ENCODE measurements at places on chromosomes 1 and 21.

GRCh38 chr21:29777160-29777559, 162.6 kb downstream of the GRIK1 start:
- no peak for DNase-seq

GRCh38 chr1:246214708-246215509, 292.2 kb downstream of the SMYD3 start:
- DNase-seq: no peak

- peak; percentile 84 for DNase-seq
Measured at GRCh38 chr1:53740621-53741105, 1.7 kb upstream of the GLIS1 start.

- DNase-seq: no peak
Measured at GRCh38 chr1:11388617-11389016, 90.3 kb upstream of the DISP3 start.

DNA sequence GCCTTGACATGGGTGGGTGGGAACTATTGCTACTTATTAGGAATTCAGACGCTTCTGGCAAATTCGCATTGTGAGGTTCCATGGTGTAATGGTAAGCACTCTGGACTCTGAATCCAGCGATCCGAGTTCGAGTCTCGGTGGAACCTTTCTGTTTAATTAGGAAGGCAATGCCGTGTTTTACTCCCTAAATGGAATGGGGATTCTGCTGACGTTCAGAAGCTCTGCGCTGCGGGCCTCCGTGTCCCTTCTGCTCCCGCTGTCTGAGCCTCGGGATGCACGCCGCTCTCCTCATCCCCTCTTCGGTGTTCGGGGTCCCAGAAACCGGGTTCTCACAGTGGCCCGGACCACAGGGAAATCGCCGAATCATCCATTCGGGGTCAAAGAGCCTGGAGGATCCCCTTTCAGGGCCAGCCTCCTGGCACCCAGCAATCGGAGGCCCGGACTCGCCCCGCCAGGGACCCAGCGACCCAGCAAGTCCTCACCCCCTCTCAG, 280.3 kb downstream of the FAM72C start:
- DNase-seq: no peak

DNA sequence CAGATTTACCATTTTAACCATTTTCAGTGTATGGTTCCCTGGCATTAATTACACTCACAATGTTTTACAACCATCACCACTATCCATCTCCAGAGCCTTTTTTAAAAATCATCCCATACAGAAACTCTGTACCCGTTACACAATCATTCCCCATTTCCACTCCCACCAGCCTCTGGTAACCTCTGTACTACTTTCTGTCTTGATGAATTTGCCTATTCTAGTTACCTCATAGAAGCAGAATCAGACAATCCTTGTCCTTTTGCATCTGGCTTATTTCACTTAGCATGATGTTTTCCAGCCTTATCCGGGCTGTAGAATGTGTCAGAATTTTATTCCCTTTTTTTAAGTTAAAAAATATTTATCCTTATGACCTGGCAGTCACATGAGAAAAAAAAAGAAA, 33.0 kb downstream of the PGM1 start:
- DNase-seq: no peak

DNA sequence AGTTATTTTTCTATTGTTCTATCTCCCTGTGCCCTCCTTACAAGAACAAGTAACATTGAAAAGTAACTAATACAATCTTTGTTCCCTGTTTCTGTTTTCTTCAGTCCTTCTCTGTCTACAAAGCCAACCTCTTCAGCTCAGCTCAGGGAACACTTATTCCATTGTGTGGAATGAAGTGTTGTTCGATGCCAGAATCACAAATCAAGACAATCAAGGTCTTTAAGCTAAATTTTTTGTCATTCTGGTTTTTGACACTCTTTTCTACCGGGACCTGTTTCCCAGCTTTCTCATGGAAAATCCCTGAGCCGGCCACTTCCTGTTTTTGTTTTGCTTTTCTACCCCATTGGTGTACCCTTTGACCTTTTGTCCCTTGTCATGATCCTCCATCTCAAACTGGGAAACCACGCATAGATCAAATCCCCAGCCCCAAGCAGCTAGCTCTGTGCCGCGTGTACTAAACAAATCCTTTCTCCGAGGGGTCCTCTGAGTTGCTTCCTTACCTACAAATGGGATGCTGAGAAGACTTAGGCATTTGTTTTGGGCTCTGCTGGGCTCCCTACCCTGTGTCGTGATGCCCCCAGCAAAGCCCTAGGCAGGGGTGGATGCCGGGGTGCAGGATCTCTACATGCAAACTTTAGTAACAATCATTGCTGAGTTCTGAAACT, 141.8 kb downstream of the TOMM20 start:
- no peak for DNase-seq

GRCh38 chr1:42961312-42962091, 2.8 kb upstream of the SLC2A1 start:
- DNase-seq: no peak

DNA sequence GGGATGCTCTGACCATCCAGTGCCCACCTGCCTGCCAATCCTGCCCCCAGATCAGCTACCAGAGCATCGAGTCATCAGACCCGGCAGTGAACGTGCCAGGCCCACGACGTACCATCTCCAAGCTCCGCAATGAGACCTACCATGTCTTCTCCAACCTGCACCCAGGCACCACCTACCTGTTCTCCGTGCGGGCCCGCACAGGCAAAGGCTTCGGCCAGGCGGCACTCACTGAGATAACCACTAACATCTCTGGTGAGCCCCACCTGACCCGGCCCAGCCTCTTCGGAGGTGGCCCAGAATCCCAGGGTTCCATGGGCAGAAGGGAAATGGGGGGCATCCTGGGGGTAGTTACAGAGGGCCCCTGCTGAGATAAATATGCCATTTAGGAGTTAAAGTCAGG, 43.1 kb downstream of the PTPRU start:
- no peak for DNase-seq

DNA sequence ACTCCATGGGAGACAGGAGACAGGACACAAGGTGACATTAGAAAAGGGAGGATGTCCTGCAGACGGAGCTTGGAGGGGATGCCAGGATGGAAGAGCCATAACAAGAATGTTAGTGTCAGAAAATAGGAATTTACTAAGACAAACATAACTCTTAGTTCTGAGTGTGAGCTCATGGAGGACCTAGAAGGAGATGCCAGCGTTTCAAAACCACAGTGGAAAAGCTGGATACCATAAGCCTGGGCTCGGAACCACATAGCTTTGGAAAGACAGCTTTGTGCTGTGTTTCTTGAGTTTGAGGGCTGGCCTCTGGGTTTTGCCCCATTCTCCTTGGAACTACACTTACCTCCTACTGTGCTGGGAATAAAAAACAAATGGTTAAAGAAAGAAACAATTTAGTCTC, 128.4 kb downstream of the S1PR1 start:
- no peak for DNase-seq

DNA sequence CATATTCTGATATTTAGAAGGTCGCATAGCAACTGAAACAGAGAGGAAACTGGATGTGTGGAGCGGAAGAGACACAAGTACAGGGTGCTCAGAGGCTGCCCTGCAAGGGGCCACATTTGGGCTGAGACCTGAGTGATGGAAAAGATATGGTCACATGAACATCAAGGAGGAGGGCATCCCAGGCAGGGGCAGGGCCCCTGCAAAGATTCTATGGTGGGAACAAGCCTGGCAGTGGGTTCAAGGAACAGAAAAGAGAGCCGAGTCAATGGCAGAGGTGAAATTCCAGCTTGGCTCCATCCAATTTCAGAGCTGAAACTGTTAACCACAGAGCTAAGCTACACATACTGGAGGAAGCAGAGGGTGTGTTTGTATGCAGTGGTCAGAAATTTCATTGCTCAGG, 227.7 kb downstream of the PRDM2 start:
- no peak for DNase-seq

- no peak for DNase-seq
Measured at GRCh38 chr21:46598581-46599572, 6.0 kb downstream of the S100B start.

DNA sequence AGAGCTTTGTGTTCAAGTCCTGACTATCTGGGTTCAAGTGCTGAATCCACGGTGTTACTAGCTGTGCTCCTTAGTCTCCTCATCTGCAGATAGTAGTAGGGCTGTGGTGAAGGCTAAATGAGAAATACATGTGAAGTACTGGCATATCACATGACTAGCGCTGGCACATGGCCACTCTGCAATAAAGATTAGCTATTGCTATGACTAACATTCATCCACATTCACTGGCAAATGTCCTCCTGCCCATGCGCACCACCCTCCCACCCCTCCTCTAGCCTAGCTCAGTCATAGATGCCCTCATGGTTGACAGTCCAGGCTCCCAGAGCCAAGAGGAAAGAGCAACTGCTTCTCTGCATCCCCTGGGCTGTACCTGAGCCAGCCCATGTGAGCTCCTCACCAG, 8.5 kb upstream of the COL8A2 start:
- peak; percentile 81 for DNase-seq

DNA sequence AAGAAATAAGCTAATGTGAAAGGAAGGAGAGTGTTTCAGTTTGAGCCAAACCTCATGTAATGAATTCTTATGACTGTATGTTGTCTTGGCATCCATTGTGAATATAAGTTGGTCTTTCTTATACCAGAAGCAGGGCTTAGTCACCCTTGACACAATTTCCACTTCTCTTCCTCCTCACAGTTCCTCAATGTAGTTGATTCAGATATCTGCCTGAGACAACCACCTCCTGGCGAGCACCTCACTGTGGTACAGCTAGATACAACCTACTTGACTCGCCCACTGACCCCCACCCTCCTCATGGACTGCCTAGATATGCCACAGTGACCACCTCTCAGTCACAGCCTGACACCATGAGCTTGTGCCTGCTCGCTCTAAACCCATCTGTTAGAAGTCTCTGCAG, 45.6 kb downstream of the KYAT3 start:
- no peak for DNase-seq

GRCh38 chr1:172745014-172745413, 86.1 kb downstream of the FASLG start:
- DNase-seq: no peak

DNA sequence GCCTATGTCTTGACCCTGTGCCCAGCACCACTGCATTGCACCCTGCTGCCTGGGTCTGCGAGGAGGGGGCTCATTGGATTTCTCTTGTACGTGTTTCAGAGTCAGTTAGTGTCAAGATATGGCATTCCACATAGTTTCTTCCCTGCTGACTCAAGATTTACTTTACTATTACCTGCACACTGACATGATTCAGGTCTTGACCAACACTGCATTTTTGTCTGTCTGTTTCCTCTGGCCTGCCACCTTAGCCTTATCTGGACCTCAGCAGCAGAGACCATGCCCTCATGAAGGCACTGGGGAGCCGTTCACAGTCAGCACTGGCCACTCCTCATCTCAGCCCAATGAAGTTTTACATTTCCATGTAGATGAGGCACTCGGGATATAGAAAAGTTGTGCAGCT, 155.4 kb downstream of the DHRS3 start:
- no peak for DNase-seq

DNA sequence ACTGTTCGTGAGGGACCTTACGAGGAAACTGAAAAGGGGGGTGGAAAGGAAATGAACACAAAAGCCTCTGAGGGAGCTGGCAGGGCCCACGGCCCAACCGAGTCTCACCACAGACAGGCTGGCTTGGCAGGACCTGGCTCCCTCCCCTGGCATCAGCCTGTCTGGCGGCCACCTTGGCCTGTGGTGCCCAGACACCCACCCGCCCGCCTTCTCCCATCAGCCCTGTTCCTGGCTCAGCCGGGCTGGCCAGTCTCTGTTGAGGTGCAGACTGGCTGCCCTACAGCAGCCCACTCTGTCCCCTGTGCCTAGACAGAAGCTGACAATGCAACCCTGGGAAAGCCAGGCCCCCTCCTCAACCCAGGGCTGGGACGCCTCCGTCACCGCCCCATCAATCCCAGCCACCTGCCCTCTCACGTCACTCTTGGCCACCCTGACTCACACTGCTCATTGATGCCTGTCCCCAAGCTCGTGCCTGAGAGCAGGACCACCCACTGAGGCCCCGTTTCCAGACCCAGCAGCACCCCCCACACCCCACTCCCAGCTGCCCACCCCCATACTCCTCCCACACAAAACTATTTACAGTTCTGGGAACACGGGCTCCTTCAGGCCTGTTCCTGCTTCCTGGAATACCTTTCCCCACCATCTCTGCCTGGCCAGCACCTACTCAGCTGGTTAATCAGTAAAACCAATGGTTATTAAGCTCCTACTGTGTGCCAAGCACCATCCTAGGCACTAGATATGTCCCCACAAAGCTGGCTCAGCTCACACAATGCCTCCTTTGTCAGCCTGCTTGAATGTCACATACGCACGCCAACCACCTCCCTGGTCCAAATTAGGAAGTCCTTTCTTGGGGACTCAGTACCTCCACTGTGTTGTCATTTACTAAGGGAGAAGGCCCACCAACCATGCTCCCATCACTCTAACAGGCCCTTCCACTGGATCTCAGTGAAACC, 22.7 kb downstream of the SDC3 start:
- no peak for DNase-seq

- no peak for DNase-seq
Measured at GRCh38 chr1:153745417-153745816, 17.6 kb downstream of the INTS3 start.

GRCh38 chr1:24830680-24831272, 85.5 kb downstream of the CLIC4 start:
- DNase-seq: peak; percentile 54

GRCh38 chr1:151817353-151817730, 12.1 kb upstream of the LINGO4 start:
- no peak for DNase-seq

DNA sequence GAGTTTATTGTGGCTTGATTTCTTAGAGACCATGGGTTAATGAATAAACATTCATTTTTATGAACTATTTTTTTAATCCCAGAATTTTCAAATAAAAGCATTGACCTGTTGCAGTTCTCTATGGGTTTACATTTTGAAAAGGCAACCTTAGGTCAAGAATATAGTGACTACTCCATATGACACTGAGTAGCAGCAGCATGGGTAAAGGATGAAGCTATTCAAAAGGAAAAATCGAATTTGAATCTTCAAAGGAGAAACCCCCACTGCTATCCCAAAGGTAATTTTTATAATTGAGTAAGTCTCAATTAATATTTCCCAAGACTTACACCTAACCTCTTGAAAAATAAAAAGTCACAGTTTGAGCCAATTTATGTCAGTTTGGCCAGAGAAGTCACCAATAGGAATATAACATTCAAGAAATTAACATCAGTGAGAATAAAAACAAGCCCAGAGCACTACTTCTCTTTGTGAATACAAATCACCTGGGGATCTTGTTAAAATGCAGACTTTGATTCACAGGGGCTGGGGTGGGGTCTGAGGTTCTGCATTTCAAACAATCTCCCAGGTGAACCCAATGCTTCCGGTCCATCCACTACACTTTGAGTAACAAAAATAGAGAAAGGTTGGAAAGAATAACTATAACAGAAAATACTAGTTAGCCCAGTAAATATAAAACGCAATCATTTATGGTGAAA, 39.8 kb downstream of the USP1 start:
- DNase-seq: no peak

DNA sequence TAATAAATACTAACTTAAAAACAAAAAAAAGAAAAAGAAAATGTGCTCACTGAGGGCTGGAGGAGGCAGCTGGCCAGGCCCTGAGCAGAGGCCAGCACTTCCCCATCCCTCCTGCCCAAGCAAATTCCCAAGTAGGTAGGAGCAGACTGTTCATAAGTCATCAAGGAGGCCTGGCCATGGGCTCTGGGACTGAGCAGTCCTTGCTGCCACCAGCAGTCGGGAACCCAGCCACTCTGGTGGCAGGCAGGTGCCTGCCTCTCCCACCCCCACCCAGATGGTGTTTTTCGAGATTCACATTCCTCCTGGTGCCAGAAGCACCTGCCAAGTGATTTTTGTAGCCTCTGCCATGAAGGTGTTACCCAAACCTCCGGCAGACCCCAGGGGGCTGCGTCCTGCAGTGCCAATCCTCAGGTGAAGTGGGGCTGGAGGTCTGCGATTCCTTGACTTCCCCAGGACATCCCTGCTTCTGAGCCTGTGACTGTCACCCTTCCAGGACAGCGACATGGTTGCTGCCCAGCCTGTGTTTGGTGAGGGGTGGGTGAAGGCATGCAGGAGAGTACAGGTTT, 204.2 kb upstream of the TMEM51 start:
- DNase-seq: no peak
